ENCODE measurements at places on chromosomes 4 and X.
A peak's percentile ranks its signal among the peaks of the same experiment; 100 is the strongest.

DNA sequence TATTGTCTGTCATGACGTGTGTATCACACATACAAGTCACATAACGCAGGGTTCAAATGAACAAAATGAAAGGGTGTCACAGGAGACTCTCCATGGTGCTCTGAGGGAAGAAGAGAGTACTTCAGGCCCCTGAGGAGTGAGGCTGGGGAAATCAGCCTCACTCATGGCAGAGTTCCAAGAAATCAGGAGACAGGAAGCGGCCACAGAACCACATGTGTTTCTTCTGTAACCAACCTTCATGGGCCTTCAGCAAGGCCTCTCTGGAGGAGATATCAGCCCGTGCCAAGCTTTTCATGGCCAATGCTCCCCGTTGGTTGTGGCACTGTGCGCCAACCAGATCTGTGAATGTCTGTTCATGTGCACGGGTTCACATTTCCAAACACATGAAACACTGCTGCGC lies 76.0 kb downstream of the NAT8L start:
- DNase-seq: no peak

DNA sequence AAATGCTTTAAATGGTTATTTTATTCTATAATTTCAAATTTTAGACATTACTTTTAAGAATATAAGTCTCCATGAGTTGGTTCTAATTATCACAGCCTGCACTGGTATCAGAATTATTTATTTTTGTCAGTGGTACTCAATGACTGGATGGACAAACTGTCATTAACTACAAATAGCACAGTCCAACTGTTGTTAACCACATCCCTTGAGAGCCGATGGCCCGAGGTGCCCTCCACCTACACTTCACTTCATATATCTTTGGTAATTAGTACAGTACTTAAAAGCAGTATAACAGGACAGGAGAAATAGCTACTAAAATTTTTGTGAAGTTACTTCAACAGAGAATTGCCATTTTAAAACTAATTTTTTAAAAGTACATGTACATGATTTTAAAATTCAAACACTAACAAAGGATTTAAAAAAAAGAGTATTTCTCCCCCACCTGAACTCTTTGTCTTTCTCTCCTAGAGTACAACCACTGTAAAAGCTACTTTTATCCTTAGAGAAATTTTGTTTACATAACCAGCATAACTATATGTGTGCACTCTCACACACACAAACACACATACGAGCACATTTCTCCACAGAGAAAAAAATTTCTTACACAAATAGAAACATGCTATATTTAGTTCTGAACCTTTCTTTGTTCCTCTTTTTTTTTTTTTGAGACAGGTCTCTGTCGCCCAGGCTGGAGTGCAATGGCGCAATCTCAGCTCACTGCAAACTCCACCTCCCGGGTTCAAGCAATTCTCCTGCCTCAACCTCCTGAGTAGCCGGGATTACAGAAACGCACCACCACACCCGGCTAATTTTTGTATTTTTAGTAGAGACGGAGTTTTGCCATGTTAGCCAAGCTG lies 6.5 kb downstream of the TIFA start:
- DNase-seq: no peak

GRCh38 chr4:34943741-34944386 lies 1300.5 kb downstream of the ARAP2 start:
- no peak for DNase-seq

- no peak for DNase-seq
These were observed 79.4 kb downstream of the SYNPO2 start for GRCh38 chr4:118968005-118968404.

DNA sequence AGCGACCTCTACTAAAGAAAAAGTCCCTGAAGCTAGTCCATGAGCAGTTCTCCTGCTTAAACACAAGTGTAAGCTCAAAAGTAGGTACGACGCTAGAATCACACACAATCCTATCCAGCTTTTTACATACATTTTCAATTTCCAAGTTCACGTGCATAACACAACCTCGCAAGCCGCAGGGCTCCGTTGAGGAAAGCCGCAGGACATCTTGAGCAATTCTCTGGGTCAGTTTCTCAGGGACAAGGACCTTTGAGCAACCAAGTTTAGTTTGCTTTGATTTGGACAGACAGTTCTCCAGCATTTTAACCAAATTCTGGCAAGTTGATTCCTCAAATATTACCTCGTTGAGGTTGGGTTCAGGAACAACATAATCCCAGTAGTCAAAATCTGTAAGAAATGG lies 2.5 kb downstream of the DDIT4L start:
- DNase-seq: no peak

DNA sequence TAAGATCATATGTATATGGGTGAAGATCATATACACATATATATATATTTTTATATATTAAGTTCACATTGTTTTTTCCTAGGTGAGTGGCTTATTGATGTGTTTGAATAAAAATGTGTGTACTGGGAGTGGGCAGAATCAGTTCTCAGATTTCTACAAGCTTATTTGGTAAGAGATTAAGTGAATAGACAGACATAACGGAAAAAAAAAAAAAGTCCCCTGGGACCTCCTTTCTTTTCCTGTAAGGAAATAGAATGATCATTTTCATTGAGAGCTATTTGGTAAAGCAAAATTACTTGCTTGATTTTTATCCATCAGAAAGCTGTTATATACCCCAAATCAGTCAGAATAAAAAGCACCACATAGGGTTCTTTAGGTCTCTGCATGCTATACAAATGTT lies 597.7 kb downstream of the PCDH18 start:
- DNase-seq: no peak

DNA sequence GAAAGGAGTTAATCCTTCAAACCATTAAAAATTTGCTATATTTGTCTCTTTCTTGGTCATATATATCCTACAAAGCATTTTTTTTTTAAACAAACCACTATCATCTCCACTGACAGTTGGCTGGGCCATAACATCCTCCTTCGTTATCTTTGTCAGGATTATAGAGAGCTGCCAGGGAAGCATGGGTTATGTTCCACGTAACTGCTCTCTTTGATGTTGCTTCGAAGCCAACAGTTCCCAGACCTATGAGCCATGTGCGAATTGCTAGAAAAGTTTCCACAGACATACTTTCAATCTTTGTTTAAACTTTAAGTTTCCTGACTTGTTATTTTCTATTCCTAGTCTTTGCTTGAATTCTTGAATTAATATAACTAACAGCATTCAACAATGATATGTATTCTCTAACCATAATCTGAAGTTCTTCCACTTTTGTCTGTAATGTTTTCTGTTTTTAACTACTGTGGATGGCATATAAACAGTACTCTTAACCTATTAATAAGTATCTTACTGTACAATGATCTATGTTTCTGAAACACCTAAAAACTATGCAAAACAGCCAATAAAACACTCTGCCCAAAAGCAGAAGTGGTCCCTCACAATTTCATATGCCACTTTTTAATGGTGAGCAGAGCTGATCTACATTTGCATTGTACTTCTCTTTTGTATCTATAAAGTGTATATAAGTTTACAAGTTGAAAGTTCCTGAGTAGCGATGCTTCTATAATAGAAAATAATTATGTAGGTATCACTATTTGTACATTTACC lies 37.9 kb downstream of the EREG start:
- no peak for DNase-seq

DNA sequence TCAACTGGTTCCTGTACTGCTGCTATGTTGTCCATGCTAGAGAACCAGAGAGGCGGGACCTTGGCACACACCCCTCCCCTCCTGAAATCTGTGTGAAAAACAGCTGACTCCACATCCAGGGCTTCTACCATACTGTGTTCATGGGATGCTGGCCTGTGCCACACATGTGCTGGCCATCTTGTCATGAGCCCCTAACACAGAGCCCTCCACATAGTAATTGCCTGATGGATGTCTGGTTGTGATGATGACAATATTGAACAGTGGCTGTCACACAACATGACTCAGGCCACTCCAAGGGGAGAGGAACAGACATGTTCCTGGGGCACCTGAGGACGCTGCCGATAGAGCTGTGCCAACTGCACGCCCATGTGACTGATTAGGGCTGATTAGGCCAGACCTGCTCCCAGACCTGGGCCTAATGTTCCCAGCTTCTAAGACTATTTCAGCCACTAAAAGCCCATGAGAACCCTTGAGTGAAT lies 13.1 kb downstream of the SLC25A5 start:
- DNase-seq: peak; percentile 30

GRCh38 chr4:76856243-76857073 lies 41.5 kb downstream of the SOWAHB start:
- DNase-seq: no peak

DNA sequence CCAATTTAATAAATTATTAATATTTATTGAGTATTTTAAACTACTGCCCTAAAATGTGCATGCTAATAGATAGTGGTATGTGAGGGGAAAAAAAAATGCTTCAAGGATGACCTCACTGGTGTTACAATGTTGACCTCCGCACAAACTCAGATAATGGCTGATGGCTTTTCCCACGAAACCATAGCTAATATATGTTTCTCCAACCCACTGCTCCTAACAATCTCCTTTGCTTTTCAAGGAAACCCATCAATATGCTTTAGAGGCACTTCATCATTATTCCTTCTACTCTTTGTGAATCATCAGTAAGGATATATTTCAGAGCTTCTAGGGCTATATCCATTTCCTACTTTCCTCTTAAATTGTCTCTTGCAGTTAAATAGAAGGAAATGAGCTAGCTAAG lies 1752.0 kb upstream of the TENM3 start:
- no peak for DNase-seq

DNA sequence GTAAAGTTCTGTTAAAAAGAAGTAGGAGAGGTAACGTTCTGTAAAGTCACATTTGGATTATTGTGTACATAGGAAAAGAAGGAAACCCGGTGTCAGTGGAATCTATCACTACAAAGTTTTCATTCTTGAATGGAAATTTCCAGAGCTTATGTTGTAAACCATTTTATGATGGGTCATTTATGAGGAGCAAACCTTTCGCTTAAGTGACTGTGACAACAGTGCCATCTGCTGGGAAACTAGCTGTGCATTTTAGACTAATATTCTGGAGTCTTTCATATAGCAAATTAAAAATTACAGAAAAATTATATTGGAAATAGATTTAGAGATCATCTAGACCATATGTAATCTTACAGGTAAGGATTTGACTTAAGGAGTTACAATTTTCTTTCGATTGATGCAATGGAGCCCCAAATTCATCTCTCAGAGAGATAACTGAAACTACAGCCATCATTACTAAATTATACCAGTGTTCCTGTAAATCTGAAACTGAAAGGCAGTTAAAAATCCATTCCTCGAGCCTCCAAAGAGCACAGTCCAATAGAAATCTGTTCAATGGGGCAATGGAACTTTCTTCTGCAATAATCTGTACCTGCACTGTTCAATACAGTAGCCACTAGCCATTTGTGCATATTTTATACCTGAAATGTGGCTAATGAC lies 26.9 kb downstream of the ASB9 start:
- peak; percentile 9 for DNase-seq

DNA sequence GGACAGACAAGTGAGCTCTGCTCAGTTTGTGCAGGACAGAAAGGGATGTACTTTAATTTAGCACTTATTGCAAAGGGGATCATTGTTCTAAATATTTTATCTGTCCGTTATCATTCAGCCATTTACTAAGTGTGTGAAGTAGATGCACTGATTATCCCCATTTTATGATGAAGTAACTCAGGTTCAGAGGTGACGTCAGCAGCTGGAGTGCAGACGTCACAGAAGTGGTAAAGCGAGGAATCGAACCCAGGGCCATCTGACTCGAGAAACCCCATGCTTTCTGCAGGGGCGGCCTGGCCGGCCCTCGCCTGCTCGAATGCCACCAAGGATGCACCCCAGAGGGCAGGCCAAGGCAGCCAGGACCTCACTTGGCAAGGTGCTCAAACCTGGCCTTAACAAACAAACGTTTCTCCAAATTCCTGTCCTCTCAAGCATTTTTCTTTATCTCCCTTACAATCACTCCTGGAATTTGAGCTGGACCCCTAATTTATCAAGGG lies 75.0 kb downstream of the DCTD start:
- DNase-seq: no peak

- DNase-seq: no peak
These were observed 140.5 kb upstream of the RAPGEF2 start for GRCh38 chr4:158962393-158962792.

GRCh38 chr4:118995693-118996391 lies 107.2 kb downstream of the SYNPO2 start:
- DNase-seq: no peak

DNA sequence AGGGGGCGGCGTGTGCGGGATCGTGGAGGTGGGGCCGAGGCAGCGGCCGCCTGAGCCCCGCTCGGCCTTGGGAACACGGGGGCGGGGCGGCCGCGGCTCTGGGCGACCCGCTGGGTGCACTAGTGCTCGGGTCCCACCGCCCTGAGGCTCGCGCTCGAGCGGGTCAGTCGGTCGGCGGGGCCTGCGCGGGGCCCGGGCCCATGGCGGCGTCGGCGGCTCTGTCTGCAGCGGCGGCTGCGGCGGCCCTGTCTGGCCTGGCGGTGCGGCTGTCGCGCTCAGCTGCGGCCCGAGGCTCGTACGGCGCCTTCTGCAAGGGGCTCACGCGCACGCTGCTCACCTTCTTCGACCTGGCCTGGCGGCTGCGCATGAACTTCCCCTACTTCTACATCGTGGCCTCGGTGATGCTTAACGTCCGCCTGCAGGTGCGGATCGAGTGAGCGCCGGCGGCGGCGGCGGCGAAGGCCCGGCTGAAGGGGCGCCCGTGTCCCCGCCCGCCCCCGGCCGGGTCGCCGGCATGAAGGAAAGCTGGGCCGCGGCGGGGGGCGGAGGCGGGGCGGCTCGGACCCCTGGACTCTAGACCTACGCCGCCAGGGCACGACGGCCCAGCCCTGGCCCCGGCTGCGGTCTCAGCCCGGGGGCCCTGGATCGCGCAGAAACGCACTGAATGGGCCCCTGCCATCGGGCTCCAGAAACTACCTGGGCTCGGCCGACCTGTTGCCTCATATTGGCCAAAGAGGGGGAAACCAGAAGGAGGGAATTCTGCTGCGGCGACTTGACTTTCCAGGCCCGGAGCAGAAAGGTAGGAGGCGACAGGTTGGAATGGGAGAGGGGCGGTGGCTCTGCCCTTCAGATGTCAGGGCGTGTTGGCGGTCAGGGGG lies at the start of gene SMIM10L2A:
Gene SMIM10L2A (plus strand): TSS at position 13 of the 878 bp plus-strand sequence. CDS start 188 bp downstream, at position 201.
- no peak for DNase-seq

GRCh38 chrX:72120837-72121236 lies 10.9 kb downstream of the RTL5 start:
- DNase-seq: no peak

GRCh38 chr4:164115236-164115635 lies 620.7 kb downstream of the TMA16 start:
- no peak for DNase-seq

DNA sequence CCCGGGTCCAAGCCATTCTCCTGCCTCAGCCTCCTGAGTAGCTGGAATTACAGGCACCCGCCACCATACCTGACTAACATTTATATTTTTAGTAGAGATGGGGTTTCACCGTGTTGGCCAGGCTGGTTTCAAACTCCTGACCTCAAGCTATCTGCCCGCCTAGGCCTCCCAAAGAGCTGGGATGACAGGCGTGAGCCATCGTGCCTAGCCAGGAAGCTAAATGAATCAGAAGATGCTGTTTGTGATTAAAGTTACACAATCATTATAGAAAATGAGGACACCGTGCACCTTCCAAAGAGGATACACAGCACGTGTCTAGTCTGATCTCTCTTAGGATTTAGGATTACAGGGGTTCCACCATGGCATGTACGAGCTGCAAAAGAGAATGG lies 99.6 kb downstream of the DHRSX start:
- no peak for DNase-seq

Data from WERI-Rb-1 (cell line).